Activated CD4-positive, alpha-beta T cell treated with anti-CD3 and anti-CD28 coated beads, Interleukin-2, Interleukin-6, amounts not matched to agents 100 ng/mL and 50 ng/mL, durations not matched to agents 16 hours and 8 hours (primary cell): ENCODE measurements at places on chromosomes 13 and 19.
A peak's percentile ranks its signal among the peaks of the same experiment; 100 is the strongest.

DNA sequence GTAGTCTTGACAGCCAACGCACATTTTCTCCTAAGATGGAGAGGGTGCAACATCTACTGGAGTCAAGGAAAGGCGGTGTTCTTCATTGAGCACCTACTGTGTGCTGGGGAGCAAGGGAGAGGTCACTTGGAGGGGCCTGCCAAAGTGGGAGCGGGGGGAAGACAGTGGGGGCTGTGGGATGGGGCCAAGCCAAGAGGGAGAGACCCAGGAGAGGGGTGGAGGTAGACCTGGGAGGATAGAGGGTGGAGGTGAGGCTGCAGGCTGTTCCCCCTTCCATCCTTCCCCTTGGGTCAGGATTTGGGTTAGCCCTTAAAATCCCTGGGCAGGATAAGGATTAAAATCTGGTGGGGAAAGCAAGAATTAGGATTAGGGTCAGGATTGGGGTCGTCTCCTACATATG, 1.7 kb upstream of the PLPP2 start:
- no peak for DNase-seq

DNA sequence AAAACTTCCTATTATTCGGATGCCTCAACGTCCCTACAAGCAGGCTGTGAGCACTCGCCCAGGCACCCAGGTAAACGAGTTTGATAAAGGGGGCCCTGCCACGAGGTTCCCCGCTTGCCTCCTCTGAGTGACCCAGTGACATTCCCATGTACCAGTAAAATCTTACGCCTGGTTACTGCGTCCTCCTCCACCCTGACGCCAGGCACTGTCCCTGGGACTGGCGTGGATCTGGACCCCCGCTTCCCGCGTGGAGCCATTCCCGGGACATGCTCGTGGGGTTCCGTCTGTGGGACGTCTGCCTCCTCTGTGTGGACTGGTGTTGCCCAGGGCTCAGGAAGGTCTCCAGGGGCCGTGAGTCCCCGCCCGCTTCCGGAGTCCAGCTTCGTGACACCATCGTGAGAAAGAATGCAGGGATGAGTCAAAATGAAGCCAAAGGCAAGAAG, 407 bp upstream of the ZNF550 start:
- no peak for DNase-seq

- no peak for DNase-seq
Observed at GRCh38 chr13:44063881-44064280, 184.2 kb downstream of the LACC1 start.

DNA sequence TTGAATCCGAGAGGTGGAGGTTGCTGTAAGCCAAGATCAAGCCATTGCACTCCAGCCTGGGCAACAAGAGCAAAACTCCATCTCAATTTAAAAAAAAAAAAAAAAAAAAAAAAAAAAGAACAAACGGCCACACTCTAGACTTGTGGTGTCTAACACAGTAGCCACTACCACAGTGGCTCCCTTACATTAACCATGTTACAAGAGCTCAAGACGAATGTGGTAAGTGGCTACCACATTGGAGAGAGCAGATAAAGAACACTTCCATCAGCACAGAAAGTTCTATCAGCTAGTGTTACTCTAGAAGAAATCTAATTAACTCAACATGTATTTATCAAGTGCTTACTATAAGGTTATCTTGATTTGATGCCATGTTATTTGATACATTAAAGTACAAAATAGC, 11.5 kb downstream of the XPO4 start:
- DNase-seq, result no peak

GRCh38 chr13:100517728-100518127, 70.9 kb downstream of the GGACT start:
- DNase-seq, result peak; percentile 63

DNA sequence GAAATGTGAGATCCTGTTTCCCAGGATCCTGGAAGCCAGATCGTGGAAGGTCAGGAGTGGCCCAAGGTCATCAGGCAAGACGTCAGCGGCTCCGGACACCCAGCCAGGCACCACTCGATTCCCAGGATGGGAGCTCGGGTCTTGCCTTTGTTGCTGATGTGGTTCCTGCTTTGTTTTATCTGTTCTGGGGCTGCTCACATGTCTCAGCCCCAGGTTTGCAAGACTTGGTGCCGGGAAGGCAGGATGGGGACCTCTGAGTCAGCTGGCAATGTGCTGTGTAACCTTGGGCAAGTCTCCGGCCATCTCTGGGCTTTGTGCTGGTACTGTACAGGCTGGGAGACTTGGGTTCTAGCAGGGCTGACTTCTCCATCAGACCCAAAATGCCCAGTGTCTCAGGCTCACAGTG, 1.4 kb upstream of the FCHO1 start:
- DNase-seq, result peak; percentile 64

GRCh38 chr19:56066152-56067023, 54.7 kb downstream of the ZNF787 start:
- peak; percentile 62 for DNase-seq

GRCh38 chr13:91659256-91660075, 261.0 kb downstream of the GPC5 start:
- no peak for DNase-seq

GRCh38 chr13:59332966-59333365, 830.8 kb downstream of the DIAPH3 start:
- DNase-seq, result no peak

DNA sequence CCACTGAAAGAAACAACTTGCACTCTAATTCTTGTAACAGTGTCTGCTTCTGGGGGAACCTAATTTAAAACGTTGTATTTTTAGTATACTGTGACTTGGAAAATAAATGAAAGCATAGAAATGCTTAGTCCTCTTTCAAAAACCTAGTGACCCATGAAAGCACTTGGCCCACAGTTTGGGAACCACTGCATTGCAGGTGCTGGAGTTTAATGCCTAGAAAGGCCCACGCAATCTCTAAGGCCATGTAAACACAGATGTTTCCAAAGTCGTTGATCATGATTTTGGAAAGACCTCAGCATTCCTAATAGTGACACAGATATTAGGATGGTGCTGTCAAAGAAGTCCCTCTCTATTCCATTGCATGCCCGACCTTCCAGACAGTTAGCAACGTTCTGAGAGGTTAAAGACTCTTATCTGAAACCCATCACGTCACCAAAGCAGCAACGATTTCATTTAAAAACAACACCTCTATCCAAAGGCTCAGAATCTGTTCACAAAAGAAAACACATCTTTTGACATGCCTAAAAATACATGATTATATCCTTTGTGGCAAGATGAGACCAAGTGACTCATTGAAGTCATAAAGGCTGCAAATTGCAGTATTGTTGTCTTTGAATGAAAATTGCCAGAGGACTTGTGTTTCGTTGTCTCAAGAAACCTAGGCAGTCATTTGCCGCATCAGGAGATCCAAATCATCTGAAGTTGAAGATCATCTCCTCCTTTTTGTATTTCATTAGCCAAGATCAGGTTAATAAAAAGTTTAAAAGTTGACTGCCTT, 328.0 kb upstream of the ZNF507 start:
- DNase-seq, result no peak

DNA sequence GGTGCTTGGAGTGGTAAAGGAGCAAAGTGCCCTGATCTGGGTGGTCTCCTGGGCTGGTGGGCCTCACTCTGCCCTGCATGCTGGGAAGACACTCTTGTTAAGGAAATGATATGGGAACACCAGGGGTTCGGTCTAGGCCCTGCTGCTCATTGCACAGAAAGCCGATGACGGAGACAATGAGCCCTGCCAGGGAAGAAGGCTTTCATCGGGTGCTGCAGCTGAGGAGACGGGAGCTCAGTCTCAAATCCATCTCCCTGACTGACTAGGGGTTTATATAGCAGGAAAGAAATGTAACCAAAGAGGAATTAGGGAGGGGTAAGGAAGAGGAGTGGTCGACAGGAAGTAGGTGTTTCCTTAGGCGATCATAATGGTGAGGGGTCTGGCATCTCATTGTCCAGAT, 253.4 kb downstream of the TEX29 start:
- no peak for DNase-seq

- DNase-seq, result no peak
Observed at GRCh38 chr13:51730927-51731326, 73.0 kb downstream of the DHRS12 start.

DNA sequence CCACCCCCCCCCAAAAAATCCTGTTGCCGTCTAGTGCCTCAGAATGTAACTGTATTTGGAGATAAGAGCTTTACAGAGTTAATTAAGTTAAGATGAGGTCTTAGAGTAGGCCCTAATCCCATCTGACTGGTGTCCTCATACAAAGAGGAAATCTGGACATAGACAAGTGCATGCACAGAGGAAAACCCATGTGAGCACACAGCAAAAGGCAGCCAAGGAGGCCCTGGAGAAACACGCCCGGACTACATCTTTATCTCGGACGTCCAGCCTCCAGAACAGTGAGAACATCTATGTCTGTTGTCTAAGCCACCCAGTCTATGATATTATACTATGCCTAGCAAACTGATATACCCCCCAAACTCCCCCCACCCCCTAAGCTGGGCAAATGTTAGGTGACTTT, 193.8 kb downstream of the KATNAL1 start:
- no peak for DNase-seq

DNA sequence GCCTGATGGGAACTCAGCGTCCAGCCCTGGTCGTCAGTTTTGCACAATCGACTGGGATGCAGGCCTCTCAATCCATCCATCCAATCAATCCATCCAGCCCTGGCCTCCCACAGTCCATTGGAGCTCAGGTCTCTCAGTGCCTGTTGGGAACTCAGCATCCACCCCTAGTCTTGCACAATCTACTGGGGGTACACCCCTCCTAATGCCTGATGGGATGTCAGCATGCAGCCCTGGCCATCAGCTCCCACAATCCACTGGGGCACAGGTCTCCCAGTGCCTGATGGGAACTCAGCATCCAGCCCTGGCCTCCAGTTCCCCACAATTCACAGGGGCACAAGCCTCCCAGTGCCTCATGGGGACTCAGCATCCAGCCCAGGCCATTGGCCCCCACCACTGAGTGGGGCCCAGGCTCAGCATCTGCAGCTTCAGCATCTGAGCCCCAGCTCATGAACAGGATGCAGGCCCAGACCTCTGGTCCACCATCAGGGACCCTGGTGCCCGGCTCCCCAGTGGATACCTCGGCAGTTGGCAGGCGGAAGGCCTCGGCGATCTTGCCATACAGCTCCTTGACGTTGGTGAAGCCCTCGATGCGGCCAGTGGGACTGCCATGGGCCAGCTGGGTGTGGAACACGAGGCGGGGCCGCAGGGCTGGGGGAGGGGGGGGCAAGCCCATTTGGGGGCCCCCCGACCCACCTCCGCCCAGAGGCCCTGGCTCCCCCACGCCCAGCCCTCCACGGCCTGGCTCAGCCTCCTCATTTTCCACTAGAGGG, 7.2 kb upstream of the PTGER1 start:
- no peak for DNase-seq
